ENCODE measurements at places on chromosomes 1 and 21. TPM values are rescaled to one million over a fixed set of nuclear protein-coding genes. Genes with fewer than 3 reads are reported as not detected.
A peak's percentile ranks its signal among the peaks of the same experiment; 100 is the strongest.

The CACNA1S gene
- not detected for total RNA-seq

The ARF1 gene
- 447 TPM for total RNA-seq

GRCh38 chr1:39266269-39266668, 61.8 kb downstream of the MACF1 start:
- no peaks in the 10 kb centered on the region for H3K36me3 ChIP-seq
- H3K4me1 ChIP-seq, result peaks cover 11% of the 10 kb centered on the region
- no peak overlapping the region for H3K4me3 ChIP-seq

DNA sequence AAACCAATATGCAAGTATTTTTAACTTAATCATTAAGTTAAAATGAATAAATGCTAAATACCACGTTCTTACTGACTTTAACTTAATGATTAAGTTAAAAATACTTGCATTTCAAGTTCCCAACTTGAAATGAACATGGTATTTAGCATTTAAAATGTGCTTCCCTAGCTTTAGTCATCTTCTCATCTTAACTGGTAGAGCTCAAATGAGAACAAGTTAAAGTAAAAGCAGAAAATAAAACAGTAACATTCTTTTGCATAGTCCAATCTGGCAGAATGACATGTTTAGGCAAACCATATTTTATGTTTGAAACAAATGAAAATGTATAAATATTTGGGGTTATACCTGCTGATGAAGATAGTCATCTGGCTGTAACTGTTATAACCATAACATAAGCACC, 186.0 kb downstream of the APP start:
- no peak overlapping the region for H3K4me3 ChIP-seq
- H3K36me3 ChIP-seq, result peaks cover 5% of the 10 kb centered on the region
- DNase-seq, result no peak
- no peaks in the 10 kb centered on the region for H3K27me3 ChIP-seq
- H3K4me1 ChIP-seq, result no peaks in the 10 kb centered on the region

The TNFRSF25 gene
- total RNA-seq, result 18.0 TPM

The CSF1 gene
- 140 TPM for total RNA-seq

The DHX9 gene
- 52.8 TPM for total RNA-seq

DNA sequence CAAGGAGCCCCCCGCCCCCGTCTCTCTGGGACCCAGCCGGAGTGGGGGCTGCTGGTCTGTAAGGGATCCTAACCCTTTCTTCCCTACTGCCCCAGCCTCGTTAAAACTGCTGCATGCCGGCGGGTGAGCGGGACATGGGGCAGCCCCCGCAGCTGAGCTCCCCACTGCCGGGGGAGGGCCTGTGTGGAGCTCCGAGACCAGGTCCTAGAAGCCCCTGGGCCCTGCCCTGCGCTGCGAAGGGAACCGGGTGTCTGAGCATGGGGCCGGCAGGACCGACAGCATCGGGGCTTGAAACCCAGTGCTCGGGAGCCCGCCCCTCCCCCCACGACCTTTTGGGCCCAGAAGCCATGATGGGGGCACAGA, 9.2 kb upstream of the COL6A1 start:
- peak overlapping the region; percentile 99 for H3K27ac ChIP-seq
- H3K27me3 ChIP-seq, result no peaks in the 10 kb centered on the region
- DNase-seq, result no peak
- H3K36me3 ChIP-seq, result no peaks in the 10 kb centered on the region
- H3K4me1 ChIP-seq, result peaks cover 33% of the 10 kb centered on the region

The RGS8 gene
- not detected for total RNA-seq

The AGT gene
- total RNA-seq, result 79.0 TPM

DNA sequence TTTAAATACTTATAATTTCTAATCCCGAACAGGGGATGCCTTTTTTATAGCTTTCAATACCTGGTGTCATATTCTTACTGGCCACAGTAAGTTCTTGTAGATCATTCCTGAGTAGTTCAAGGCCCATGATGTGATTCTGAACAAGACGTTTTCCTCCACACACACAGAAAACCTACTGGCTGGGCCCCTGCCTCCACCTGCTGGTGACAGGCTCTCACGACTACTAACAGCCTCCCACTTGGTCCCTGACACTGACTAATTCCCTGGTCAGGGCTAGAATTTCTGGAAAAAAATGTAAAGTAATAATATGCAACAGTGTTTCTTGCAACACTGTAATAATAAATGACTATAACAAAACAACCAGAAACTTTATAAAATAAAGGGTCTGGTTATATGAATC, 50.4 kb upstream of the RIPK4 start:
- peaks cover 5% of the 10 kb centered on the region for H3K36me3 ChIP-seq
- H3K27me3 ChIP-seq, result no peaks in the 10 kb centered on the region
- H3K4me3 ChIP-seq, result no peak overlapping the region
- H3K4me1 ChIP-seq, result no peaks in the 10 kb centered on the region
- H3K27ac ChIP-seq, result peak overlapping the region; percentile 57

GRCh38 chr1:197515421-197515820, 247.4 kb downstream of the CRB1 start:
- H3K4me1 ChIP-seq, result no peaks in the 10 kb centered on the region
- no peak overlapping the region for H3K4me3 ChIP-seq
- no peak for DNase-seq
- H3K27me3 ChIP-seq, result no peaks in the 10 kb centered on the region
- no peak overlapping the region for H3K27ac ChIP-seq

The OR1C1 gene
- total RNA-seq, result not detected

The AGMAT gene
- total RNA-seq, result 1.1 TPM

DNA sequence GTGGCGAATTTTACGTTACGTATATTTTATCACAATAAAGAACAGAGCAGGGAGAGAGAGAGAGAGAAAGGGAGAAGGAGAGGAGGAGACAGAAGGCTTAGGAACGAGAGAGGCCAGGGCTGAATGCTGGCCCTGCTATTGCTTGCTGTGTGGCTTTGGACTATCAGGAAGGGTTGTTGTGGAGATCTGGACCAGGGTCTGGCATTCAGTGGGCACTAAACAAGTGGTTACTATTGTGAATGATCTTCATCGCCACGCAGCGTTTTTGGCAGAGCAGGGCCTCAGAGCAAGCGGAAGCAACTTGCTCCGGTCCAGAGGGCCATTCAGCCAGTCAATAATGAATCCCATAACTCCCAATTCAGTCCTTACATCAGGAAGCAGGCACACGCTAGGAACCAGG, 26.4 kb downstream of the PIK3C2B start:
- H3K4me3 ChIP-seq, result no peak overlapping the region
- no peak for DNase-seq
- H3K27ac ChIP-seq, result peak overlapping the region; percentile 95

DNA sequence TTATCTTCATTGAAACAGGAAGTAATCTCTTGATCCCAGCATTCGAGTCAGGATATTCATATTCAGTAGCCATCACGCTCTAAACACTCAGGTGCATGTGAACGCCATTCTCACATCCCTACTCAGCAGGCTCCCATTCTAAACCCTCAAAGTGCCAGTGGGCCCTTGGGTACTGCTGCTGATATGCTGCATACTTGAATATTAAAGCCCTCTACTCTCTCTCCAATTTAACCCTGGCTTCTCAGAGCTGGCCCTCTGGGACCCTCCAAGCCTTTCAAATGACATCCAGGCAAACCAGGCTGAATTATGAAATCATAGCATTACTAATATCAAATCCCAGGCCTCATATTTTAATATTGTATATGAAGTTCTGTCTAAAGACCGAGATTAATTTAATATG, 468.2 kb downstream of the NUF2 start:
- no peaks in the 10 kb centered on the region for H3K36me3 ChIP-seq
- H3K27me3 ChIP-seq, result no peaks in the 10 kb centered on the region
- H3K4me1 ChIP-seq, result no peaks in the 10 kb centered on the region
- no peak overlapping the region for H3K27ac ChIP-seq

The FAM72A gene
- total RNA-seq, result 0.75 TPM

GRCh38 chr1:211281320-211282022, 22.3 kb downstream of the RCOR3 start:
- no peaks in the 10 kb centered on the region for H3K27me3 ChIP-seq
- DNase-seq, result no peak
- no peaks in the 10 kb centered on the region for H3K4me1 ChIP-seq
- H3K4me3 ChIP-seq, result no peak overlapping the region
- peaks cover 45% of the 10 kb centered on the region for H3K36me3 ChIP-seq

- H3K27me3 ChIP-seq, result no peaks in the 10 kb centered on the region
- DNase-seq, result no peak
- H3K27ac ChIP-seq, result no peak overlapping the region
- H3K4me1 ChIP-seq, result peaks cover 8% of the 10 kb centered on the region
Observed at GRCh38 chr21:45160198-45160597, 85.8 kb downstream of the ADARB1 start.

The C1QTNF12 gene
- not detected for total RNA-seq

- H3K4me1 ChIP-seq, result no peaks in the 10 kb centered on the region
- H3K27ac ChIP-seq, result no peak overlapping the region
- no peak overlapping the region for H3K4me3 ChIP-seq
Observed at GRCh38 chr1:220189750-220190347, 82.4 kb downstream of the RAB3GAP2 start.

DNA sequence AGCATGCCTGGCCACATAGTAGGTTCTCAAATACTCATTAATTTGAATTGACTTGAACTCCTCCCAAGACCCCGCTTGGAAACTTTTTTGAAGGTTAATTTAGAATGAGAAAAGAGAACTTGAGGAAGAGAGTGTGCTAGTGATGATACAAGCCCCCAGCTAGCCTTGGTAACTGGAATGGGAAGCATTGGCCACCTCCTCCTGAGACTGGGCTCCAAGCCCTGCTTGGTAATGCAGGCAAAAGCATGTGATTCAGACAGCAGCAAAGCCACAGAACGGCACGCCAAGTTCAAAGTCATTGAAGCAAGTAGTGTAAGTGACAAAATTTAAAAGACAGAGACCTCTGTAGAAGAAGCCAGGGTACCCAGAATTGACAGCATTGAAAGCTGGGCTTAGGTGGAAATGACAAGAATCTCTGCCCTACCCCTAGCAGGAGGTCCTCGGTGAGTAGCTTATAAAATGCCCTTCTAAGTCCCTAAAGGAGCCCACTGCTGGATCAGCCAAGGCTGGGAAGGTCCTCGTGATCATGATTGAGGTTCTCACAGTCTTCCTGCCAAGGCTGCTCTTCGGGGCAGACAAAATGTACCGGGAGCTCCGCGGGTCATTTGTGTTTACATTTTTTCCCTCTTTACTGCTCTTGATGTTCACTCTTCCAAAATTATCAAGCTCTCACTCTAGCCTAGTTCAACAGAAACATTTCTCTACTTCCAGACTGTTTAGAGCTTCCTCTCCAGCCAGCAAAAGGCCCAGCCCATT, 99.4 kb downstream of the TSEN15 start:
- DNase-seq, result no peak
- H3K27ac ChIP-seq, result no peak overlapping the region
- H3K4me1 ChIP-seq, result no peaks in the 10 kb centered on the region
- no peak overlapping the region for H3K4me3 ChIP-seq
- H3K27me3 ChIP-seq, result no peaks in the 10 kb centered on the region

The KCNE2 gene
- not detected for total RNA-seq

DNA sequence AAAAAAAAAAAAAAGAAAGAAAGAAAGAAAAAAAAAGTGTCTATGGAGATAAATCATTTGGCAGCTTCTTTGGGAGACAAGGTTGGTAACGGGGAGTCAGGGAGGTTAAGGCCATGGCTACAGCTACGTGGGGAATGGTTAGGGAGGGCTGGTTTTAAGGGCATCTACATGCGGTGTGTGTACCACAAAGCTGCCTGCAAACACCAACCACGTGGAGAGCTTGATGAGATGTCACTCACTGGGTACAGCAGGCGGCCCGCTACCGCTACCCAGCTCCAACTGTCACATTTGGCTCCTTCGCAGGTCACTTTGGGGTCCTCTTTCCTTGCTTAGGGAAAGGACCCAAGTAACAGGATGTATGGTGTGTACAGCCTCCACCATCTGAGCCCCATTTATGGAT, 4.2 kb downstream of the NPPB start:
- H3K36me3 ChIP-seq, result no peaks in the 10 kb centered on the region
- H3K4me1 ChIP-seq, result no peaks in the 10 kb centered on the region
- H3K4me3 ChIP-seq, result no peak overlapping the region
- DNase-seq, result no peak
- peaks cover 7% of the 10 kb centered on the region for H3K27me3 ChIP-seq

- no peaks in the 10 kb centered on the region for H3K27me3 ChIP-seq
- no peak overlapping the region for H3K4me3 ChIP-seq
- peak overlapping the region; percentile 72 for H3K27ac ChIP-seq
- no peaks in the 10 kb centered on the region for H3K36me3 ChIP-seq
Observed at GRCh38 chr1:93665015-93665414, 16.6 kb downstream of the BCAR3 start.

GRCh38 chr1:8463144-8463927, 145.4 kb downstream of the SLC45A1 start:
- H3K4me1 ChIP-seq, result no peaks in the 10 kb centered on the region
- no peak for DNase-seq
- peak overlapping the region; percentile 49 for H3K4me3 ChIP-seq
- peak overlapping the region; percentile 71 for H3K27ac ChIP-seq
- H3K27me3 ChIP-seq, result no peaks in the 10 kb centered on the region

DNA sequence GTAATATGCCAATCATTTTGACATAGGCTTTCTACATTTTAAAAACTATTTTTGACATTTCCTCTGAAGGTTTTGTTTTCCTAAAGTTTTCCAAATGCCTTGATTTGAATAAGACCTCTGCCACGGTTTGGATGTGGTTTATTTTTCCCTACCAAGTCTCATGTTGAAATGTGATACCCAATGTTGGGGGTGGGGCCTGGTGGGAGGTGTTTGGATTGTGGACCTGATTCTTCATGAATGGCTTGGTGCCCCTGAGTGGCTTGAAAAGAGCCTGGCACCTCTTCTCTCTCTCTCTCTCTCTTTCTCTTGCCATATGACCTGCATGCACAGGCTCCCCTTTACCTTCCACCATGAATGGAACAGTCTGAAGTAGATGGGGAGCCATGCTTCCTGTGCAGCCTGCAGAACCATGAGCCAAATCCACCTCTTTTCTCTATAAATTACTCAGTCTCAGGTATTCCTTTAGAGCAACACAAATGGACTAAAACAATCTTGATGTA, 14.8 kb downstream of the MMEL1 start:
- H3K4me3 ChIP-seq, result no peak overlapping the region
- no peak for DNase-seq
- H3K27me3 ChIP-seq, result no peaks in the 10 kb centered on the region
- H3K4me1 ChIP-seq, result no peaks in the 10 kb centered on the region

The RGS4 gene
- 57.5 TPM for total RNA-seq

DNA sequence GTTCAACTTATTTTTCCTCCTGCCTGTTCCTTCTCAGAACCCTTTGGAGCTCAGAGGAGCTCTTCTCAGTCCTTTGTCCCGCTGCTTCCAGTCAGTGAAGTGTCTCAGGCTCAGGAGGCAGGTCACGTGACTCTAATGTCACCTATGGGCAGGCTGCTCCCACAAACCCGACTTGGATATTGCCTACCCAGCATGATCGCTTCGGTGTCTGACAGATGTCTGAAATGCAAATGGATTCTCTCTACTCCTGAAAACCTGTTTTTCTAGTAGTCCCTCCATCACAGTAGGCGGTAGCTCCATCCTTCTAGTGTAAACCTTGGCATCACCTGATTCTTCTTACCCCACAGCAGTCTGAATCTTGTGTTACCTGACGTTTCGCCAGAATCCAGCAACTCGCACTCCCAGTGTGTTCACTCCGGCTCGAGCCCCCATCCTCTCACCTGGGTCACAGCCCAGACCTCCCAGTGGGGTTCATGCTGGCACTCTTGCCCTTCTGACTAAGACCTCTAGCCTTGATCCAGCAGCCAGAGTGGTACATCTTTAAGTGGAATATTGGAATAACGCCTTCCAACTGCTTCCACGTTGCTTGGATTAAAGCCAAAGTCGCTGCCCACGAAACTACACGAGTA, 5.4 kb downstream of the PADI6 start:
- H3K27me3 ChIP-seq, result no peaks in the 10 kb centered on the region
- no peaks in the 10 kb centered on the region for H3K4me1 ChIP-seq
- H3K36me3 ChIP-seq, result no peaks in the 10 kb centered on the region
- no peak overlapping the region for H3K27ac ChIP-seq
- no peak overlapping the region for H3K4me3 ChIP-seq
- no peak for DNase-seq

The RNU1-3 gene
- under 0.01 TPM for total RNA-seq

The GREM2 gene
- not detected for total RNA-seq
